Pancreas (tissue), 10 donors: ENCODE measurements at places on chromosomes 7 and 10. TPM values are rescaled to one million over a fixed set of nuclear protein-coding genes. Genes with fewer than 3 reads are reported as not detected.

The ANKMY2 gene
- total RNA-seq: 7.1 TPM

The NXPH1 gene
- not detected for total RNA-seq

- no peak for DNase-seq
Measured at GRCh38 chr10:90822508-90822907, 35.3 kb downstream of the HTR7 start.

DNA sequence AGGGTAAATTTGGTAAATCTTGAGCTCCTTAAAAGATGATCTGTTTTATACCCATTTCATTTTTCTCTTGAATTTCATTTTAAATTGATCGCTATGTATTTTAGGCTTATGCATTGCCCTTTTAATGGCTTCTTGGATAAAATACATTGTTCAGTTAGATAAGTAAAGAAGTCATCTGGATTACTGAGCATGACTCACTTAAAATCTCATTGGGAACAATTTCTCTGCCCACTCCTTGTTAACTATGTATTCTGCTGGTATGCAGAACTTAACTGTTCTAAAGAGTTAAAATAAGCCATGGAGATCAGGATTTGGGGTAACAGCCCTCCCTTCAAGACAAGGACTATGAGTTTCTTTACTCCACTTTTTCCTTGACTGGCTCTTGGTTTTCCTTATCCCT, 134.2 kb downstream of the SND1 start:
- DNase-seq: no peak

- DNase-seq: no peak
Measured at GRCh38 chr10:5945561-5946418, 31.6 kb downstream of the IL15RA start.

- DNase-seq: peak; percentile 98
Measured at GRCh38 chr10:75401569-75402485, at the start of gene ZNF503. Gene ZNF503 (minus strand): TSS chr10:75401764. CDS start chr10:75401419, 345 bp downstream.

GRCh38 chr7:27967639-27968038, 213.0 kb downstream of the JAZF1 start:
- no peak for DNase-seq
